ENCODE measurements at places on chromosomes 2 and 18.

DNA sequence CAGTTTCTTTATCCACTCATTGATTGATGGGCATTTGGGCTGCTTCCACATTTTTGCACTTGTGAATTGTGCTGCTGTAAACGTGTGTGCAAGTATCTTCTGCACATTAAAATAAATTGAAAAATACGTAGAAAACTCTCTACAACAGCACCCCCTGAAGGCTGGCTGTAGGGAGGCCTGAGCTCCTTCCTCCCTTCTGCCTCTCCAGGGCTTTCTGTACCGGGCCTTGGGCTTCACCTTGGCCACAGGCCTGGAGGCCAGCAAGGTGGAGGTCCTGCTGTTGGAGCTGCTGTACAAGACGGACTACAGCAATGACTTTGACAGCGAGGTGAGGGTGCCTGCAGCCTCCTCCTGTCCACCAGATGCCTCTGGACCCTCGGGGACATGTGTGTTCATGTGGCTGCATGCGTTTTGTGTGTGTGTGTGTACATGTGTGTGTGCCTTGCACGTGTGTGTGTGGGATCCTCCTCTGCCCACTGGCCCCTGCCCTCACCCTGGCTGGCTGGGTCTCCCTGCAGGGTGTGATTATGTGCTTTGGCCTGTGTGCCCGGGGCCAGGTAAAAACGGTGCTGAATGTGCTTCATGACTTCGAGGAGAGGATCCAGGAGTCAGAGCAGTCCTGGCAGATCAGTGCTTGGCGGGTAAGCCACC lies 29.2 kb downstream of the MROH2A start:
- DNase-seq = no peak

GRCh38 chr2:227848586-227848985 lies 22.8 kb upstream of the DAW1 start:
- no peak for DNase-seq

- DNase-seq = peak; percentile 43
These were observed 179.5 kb downstream of the CELF4 start for GRCh38 chr18:37385846-37386778.

DNA sequence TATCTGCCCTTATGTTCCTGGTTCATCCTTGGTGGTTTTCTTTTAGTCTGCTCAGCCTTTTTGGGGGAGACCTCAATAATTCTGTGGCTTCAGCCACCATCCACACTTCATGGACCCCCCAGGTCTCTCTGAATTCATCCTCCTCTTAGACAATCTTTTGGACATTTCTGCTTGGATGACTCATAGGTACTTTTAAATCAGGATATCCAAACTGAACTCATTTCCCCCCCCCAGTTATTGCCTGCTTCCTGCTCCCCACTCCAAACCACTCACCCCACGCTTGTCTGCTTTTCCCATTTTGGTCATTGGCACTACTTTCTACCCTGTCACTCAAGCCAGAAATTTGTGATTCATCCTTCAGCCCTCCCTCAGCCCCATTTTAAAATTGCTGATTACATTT lies 78.5 kb downstream of the TANC1 start:
- DNase-seq = peak; percentile 78

GRCh38 chr2:199861132-199861774 lies 10.3 kb upstream of the FTCDNL1 start:
- DNase-seq = peak; percentile 43
